ENCODE measurements at places on chromosomes 6 and 20.

- DNase-seq, result no peak
Measured at GRCh38 chr6:14360565-14360964, 243.0 kb downstream of the CD83 start.

- no peak for DNase-seq
Measured at GRCh38 chr20:5923493-5923892, 26.8 kb downstream of the TRMT6 start.

DNA sequence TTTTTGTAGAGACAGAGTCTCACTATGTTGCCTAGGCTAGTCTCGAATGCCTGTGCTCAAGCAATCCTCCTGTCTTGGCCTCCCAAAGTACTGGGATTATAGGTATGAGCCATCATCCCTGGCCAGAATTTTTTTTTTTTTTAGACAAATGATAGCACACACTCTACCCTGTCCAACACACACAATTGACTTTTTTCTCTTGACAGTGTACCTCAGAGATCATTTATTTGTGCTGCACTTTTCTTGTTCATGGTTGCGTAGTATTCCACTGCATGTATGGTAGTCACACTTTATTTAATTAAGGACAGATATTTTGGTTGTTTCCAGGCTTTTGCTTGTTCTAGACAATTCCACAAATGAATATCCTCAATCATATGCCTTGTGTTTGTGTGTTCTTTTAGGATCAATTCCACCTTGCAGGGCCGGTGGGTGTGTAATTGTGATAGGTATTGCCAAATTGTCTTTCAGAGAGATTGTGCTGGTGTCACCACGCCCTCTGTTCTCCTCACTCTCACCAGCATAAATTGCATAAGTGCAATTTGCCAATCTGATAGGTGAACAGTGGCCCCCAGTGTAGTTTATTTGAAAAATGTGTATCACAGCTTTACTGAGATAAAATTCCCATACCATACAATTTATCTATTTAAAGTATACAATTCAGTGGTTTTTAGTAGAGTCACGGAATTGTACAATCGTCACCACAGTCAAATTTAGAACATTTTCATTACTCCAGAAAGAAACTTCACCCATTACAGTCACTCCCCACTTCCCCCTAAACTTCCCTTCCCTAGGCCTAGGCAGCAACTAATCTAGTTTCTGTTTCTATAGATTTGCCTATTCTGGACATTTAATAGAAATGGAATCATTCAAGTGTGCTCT is 20.1 kb downstream of the SRC start:
- no peak for DNase-seq

DNA sequence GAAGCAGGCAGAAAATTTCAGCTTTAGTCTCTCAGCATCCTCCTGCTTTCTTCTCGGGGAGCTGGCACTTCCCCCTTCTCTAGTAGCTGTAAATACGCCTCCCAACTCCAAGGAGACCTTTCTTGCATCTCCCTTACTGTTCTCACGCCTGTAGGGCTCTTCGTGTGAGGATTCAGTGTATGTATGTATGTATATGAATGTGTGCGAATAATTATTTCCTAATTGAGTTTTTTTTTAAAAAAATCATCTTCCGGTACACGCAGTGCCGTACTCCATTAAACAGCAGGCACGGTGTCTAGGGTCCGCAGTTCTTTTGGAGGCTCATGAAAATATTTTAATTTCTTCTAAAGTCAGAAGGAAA is 85.4 kb downstream of the HFE start:
- no peak for DNase-seq

DNA sequence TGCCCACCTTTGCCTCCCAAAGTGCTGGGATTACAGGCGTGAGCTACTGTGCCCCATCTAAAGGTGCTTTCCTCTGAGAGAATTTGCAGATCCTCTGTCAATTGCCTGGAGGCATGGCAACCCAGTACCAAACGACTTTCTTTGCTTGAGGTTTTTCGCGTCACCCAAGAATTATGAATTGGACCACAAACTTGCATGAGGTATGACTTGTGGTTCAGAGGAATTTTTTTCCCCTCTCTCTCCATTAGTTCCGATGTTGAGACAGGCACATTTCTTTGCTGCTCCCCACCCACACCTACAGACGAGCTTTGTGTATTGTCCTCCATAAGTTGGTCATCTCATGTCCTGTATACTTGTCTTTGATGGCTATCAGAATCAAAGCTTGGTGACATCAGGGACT is 11.8 kb upstream of the SCAF8 start:
- no peak for DNase-seq

DNA sequence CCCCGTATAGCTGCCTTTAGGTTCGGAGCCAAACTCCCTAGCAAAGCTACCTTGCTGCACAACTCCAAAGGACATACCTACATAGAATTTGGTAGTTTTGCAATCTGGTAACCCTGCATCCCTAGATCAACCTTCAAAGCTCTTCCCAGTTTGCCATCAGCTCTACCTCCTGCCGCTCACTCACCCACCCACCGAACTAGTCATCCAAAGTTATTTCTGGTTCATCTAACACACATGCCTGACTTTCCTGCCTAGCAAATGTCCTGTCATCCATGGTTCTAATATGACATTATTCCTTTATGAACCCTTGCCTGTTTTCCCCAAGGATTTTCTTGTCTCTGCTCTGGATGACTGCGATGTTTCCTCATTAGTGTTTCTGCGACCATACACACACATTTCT is 21.6 kb downstream of the SPAG4 start:
- no peak for DNase-seq

GRCh38 chr6:110652520-110652919 is 162.7 kb downstream of the CDK19 start:
- no peak for DNase-seq

DNA sequence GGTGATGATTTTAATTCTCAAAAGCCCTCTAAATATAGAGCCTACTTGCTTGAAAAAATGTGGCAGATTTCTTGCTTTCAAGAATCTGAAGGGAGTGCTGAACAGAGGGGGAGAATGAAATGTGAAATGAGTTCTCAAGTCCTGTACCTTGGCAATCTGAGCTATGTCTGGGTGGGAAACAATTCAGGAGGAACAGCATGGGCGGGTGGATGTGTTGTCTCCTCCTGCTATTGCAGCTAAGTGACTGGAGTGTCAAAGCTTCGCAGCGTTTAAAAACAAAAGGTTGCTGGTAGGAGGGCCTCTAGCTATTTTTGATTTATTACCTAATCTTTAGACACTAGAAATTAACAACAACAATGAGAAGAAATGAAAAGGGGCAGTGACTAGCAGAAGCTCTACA is 102.5 kb upstream of the ARG1 start:
- DNase-seq, result no peak

GRCh38 chr20:52179331-52180179 is 12.0 kb downstream of the ZFP64 start:
- no peak for DNase-seq

- DNase-seq, result no peak
Measured at GRCh38 chr6:163226836-163227485, 187.6 kb upstream of the QKI start.

DNA sequence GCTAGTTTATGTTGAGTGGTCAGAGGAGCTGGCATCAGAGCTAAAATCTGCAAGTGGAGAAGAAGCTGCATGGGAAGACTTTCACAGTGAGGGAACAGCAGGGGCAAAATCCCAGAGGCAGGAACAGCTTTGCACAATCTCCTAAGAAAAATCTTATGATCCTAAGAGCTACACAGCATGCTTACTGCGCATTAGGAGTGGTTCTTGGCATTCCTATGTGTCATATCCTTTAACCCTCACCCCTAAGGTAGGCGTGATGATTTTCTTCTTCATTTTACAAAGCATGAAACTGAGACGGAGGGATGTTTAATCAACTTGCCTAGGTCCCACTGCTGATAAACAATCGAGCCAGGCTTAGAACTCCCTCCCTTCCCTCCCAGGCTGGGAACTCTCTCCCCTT is 313.6 kb upstream of the SULF2 start:
- no peak for DNase-seq

DNA sequence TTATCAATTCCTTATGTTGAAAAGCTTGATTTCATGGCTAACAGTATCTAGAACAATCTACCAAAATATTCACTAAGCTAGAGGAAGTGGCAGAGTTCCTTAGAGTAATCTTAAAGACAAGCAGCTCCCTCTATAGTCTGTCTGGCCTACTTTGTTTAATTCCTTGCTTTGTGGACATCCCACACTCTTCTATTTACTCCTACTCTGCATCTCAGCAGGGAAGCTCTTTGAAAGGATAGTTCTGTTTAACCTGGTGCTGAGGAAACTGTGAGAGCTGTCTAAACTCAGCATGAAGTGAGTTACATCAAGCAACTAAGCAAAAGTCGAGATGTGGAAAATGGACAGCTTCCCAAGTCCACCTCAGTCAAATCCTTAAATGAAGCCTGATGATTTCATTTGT is 4.3 kb downstream of the REV3L start:
- no peak for DNase-seq

GRCh38 chr6:4965562-4966389 is 38.1 kb downstream of the RPP40 start:
- no peak for DNase-seq

DNA sequence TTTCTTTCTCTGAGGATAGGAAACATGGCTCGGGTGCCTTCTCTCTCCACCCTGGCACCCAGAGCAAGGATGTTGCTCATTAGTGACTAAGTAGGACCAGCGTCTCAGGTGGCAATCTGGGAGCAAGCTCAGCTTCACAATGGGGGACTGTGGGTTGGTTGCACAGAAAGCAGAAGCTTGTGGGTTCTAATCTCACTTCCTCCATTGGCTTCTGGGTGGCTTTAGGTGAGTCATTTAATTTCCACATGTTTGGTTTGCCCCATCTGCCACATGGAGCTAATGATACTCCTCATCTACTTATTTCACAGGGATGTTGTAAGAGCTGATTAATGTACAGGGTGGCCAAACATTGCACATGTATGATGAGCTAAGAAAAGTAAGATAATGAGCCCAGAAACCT is 54.8 kb upstream of the AKIRIN2 start:
- no peak for DNase-seq

DNA sequence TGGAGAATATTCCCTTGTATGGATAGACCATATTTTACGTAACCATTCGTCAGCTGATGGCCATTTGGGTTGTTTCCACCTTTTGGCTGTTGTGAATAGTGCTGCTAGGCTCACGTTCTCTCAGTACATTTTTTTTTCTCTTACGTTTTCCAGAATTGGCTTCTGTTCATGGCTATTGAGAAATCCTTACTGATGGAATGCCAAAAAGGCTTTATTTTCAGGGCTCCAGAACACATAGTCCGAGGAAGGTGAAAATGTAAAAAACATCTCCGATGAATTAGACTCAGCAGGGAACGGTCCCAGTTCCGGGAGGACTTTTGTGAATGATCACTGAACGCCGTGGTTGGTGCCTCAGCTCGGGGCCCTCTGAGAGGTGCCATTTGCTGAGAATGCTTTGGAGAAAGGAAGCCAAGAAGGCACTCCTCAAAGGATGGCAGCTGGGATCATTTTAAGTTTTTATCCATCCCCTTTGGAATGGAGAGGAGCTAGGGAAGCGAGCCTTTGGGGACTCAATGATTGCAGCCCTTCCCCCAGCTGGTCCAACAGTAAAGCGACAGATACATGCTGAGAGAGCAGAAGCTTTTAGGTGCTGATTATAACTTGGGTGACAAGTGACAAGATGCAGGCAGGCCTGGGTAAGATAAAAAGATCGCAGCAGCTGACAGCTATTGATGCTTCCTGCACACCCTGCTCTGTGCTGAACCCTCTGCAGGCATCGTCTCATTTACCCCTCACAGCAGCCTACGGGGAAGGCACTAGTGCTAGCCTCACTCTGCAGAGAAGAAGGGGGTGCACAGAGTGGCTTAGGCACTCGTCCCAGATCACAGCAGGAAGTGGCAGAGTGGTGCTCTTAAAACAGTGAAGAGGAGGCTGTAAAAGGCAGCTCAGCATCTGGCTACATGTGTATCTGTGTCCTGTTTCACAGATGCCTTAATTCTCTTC is 133.4 kb upstream of the KCNG1 start:
- no peak for DNase-seq

DNA sequence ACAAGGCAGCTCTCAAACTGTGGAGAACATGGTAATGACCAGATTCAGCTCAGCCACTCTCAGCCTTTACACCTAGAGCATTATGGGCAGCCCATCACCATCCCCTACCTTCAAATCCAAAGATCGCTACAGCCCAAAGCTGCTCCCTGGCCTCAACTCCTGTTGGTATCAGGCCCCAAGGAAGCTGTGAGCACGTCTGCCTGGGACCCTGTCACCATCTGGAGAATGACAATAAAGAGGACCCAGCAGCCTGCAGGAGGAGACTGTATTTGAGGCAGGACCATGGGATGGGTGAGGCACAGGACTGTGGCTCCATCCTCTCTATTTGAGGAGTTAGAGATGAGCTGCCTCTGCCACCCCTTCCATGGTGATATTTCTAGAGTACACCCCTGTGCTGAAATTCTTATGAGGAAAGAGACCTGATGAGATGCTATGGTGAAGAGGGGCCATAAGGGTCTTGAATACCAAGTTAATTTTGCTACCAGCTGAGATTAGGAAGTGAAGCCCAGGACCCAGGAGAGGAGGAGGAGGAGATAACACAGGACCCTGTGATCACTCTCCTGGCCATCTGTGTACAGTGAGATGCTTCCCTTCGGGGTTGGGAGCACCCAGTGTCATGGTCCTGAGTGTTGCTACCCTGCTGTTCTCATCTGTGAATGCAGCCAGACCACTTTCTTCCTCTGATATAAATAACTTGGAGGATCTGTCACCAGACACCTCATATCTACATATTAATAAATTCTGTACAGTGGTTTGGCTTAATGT is 19.6 kb upstream of the MICB start:
- DNase-seq, result no peak

DNA sequence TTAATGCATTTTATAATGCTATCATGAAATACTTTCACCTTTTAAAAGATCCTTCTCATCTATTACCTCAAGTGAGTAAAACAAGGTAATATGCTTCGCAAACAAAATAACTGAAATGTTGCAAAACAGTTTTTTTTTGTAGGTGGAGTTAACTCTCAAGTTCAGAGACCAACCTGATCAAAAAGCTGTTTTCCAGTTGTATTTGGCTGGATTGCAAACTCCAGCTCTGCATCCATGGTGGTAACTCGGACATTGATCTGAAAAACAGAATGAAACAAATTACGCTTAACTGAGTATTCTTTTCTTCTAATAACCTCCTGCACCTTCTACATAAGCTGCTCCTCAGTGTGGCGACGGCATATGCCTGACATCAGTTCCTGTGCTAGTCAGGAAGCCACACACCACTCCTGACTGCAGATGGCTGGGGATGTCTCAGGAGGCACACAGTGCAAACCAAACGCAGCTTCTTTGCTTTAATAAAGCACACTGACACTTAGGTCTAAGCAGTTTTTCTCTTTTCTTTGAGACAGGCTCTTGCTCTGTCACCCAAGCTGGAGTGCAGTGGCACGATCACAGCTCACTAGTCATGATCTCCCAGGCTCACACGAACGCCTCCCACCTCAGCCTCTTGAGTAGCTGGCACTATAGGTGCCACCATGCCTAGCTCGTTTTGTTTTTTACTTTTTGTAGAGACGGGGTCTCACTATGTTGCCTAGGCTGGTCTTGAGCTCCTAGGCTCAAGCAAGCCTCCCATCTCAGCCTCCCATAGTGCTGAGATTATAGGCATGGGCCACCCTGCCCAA is 29.9 kb downstream of the EZR start:
- no peak for DNase-seq

DNA sequence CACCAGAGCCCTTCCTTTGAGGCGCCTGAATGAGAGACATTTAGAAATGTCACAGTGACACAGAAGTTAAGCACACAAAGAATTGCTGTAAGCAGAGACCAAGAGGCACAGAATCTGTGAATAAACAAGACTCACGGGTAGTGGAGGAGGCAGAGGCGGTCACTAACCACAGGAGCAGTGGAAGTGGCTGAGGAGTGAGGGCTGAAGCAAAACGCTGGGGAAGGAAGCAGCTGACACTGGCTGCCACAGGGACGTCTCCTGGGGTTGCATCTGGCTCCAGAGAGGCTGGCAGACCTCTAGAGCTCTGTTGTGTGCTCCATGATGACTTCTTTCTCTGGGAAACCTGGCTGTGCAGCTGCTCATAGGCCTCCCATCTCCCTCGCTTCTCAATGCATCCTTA is 65.0 kb upstream of the SLC2A12 start:
- DNase-seq, result no peak

All from stimulated activated CD8-positive, alpha-beta memory T cell treated with anti-CD3 and anti-CD28 coated beads, Interleukin-15, amount 100 ng/mL, for 24 hours (primary cell).